Stimulated activated effector memory CD8-positive, alpha-beta T cell treated with anti-CD3 and anti-CD28 coated beads, Interleukin-12 subunit alpha, Interleukin-12 subunit beta, amount 100 ng/mL, for 72 hours (primary cell): ENCODE measurements at places on chromosomes 16 and 17.
A peak's percentile ranks its signal among the peaks of the same experiment; 100 is the strongest.

DNA sequence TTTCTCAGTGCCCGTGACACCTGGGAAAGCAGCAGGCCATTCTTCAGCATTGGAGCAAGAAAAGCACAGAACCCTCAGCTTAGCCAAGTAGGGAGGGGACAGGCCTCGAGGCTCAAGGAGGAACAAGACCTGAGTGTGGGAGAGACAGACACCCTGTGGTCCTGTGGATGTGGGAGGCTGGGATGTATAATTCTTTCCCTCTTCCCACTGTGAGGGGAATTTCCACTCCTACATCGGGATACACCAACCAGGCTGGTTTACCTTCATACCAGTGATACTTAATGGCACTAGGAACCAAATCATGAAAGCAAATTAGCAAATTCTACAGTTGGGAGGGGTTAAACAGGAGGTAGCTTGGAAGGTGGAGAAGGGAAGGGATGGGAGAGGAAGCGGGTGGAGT lies 41.7 kb downstream of the LYRM1 start:
- DNase-seq = no peak

DNA sequence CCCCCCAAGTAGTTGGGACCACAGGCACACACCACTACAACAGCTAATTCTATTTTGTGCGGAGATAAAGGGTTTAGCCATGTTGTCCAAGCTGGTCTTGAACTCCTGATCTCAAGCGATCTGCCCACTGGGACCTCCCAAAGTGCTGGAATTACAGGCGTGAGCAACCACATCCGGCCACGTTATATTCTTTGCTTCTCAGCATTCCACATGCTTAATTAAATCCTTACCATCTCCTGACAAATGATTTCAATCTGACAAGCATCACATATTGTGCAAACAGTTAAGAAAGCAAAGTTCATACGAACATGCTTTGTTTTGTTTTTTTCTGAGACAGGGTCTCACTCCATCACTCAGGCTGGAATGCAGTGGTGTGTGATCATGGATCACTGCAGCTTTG lies 18.2 kb downstream of the HIGD1B start:
- no peak for DNase-seq

DNA sequence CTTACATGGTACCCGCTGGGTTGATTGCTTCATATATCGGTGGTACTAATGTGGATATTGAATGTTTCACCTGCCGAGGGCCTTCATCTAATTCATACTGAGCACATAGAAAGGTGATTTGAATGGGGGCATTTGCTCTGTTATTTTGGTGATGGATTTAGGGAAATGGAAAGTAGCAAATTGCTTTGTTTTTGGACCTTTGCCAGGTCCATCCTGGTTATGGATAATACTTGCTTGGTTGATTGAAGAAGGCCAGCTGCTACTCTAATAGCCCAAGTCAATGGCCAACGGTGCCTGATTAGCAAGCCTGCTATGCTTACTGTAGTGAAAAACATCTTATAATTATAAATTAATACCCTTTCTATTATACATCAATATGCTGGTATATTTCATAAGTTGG lies 253.6 kb downstream of the CDH13 start:
- DNase-seq = no peak

DNA sequence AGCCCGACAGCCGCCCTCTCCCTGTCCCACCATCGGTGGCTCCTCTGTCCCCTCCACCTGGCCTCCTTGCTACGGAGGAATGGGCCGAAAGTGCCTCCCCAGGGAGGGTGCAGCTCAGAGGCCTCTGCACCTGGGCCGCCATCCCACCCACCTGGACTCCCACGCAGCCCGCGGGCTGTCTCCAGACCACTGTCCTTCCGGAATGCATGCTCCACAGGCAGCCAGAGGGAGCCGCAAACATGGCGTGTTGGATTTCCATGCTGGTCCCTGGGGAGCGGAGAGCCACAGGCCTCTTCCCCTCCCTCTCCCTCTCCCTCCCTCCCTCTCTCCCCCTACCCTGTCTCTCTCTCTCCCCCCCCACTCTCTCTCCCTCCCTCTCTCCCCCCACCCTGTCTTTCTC lies 3.0 kb downstream of the SSTR5 start:
- no peak for DNase-seq

DNA sequence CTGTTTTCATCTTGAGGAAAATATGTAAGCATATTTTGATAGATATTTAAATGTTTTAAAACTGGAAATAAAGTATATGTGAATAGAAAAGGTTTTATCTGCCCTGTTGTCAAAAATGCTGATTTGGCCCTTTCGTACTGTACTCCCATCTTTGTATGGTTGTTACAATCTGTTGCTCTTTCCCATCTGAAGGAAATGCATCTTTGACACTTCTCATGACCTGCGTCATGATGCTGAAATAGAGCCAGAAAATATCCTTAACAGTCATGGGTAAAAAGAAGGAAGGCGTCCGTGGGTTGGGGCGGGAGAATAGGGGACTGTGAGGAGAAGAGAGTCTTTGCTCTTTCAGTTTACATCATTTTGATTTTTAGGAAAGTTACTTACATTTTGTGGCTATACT lies 327.7 kb downstream of the BCAS3 start:
- DNase-seq = no peak

- no peak for DNase-seq
Measured at GRCh38 chr17:11916091-11916490, 81.2 kb downstream of the ZNF18 start.

DNA sequence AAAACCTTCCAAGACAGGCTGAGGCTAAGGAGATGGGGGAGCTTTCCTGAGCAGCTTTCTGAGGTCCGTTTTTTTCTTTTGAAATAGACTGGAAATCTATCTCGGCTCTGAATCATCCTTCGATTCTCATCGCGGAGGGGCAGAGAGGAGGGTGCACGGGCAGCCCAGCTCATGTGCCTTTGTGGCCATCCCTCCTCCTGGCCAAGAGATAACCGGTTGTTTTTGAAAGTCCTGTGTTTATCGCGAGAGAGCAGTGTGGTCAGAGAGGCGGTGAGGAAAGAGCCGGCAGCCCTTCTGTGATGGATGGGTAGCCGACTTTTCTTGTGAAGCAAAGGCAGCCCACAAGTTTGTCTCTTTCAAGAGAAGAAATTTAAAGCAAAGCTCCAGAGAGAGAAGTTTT lies 191.6 kb downstream of the CCDC182 start:
- DNase-seq = no peak

GRCh38 chr16:57775661-57776469 lies 26.4 kb downstream of the KIFC3 start:
- no peak for DNase-seq

DNA sequence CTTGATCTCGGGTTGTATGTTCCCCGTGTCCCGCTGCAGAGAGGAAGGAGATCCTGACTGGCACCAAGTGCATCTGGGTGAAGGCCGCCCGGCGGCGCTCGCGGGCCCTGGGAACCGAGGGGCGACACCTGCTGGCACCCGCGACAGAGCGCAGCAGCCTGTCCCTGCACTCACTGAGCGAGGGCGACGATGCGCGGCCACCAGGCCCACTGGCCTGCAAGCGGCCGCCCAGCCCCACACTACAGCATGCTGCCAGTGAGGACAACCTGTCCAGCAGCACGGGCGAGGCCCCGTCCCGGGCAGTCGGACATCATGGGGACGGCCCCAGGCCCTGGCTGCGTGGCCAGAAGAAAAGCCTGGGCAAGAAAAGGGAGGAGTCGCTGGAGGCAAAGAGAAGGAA lies 7.5 kb downstream of the BTBD17 start:
- peak; percentile 56 for DNase-seq

DNA sequence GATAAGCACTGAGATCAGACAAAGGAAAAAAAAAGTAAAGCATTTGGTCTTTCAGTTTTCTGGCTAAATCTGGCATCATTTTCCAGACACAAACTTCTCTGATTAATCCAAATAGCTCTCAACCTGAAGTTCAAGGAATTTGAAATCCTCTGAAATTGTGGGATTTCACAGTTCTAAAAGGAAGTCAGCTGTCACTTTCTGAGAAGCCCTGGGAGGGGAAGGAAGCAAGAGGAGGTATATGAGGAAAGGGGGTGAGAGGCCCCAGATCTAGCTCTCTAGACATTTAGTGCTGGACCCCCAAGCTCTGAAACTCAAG lies 17.5 kb upstream of the HOXB9 start:
- DNase-seq = no peak

- no peak for DNase-seq
Measured at GRCh38 chr17:39818358-39819000, 45.6 kb downstream of the IKZF3 start.

- no peak for DNase-seq
Measured at GRCh38 chr16:75226550-75227360, 8.0 kb downstream of the CTRB1 start.

- DNase-seq = no peak
Measured at GRCh38 chr17:45364531-45365390, 47.9 kb upstream of the MAP3K14 start.

- DNase-seq = no peak
Measured at GRCh38 chr16:54290833-54291655, 4.5 kb upstream of the IRX3 start.
